IPS DF 19.7 (cell line): ENCODE measurements at places on chromosomes 5 and 9.

GRCh38 chr9:126366366-126367011 is 39.9 kb downstream of the MVB12B start:
- DNase-seq: no peak

DNA sequence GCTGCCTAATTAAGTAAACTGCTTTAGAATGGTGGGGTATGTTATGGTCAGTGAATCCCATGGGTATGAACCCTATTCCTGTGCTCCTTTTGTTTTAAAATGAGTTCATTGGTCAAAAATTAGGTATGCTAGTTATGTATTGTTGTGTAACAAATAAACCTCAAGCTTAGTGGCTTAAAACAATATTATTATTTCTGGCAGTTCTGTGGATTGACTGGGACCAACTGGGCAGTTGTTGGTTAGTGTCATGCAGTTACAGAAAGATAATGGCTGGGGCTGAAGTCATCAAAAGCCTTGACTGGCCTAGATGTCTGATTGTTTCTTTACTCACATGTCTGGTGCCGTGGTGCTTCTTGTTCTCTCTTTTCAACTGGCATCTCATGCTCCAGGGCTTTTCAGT is 8.9 kb upstream of the PTAR1 start:
- DNase-seq: no peak

DNA sequence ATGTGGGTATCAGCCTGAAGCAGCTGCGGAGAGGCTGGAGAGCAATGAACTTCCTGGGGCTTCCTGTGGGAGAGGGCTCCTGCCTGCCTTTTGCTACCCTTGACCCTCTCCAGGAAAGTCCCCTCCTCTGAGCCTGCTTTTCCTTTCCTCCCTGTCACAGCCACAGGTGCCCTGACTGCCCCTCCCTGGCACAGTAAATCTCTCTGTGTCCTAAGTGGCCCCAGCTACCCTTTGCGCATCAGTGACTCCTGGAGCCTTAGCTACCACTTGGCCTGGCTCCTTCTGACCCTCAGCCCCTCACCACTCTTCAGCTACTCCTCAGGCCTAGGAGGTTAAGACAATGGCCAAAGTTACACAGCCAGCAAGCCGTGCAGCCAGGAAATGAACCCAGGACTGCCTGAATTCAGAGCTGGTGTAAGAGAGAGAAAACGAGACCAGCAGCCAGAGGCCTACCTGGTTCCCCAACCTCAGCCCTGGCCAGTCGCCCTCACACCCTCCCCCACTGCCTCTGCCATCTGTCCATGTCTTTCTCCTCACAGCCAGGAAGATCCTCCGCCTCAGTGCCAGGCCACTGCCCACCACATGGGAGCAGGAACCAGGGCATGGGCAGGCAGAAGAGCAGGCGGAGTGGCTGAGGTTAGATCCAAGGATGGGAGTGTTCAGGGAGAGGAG is 18.6 kb downstream of the CNTFR start:
- no peak for DNase-seq

GRCh38 chr5:159824188-159825161 is 91.8 kb upstream of the ADRA1B start:
- no peak for DNase-seq

- DNase-seq: no peak
Measured at GRCh38 chr9:89025553-89025952, 34.3 kb downstream of the S1PR3 start.

DNA sequence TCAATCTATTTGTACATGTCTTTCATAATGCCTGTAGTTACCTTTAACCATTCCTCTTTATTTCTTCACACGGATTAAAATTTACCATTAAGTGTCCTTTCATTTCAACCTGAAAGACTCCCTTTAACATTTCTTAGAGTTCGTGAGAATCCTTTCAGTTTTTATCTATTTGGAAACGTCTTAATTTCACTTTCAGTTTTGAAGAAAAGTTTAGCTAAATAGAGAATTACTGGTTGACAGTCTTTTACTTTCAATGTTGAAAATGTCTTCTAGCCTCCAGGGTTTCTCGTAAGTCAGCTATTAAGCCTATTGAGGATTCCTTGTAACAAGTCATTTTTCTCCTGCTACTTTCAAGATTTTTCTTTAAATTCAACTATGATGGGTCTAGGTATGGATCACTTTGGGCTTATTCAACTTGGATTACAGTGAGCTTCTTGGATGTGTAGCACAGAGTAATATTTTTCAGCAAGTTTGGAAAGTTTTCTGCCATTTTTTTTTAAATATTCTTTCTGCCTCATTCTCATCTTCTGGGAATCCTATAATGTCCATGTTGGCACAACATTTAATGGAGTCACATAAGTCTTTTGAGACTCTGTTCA is 48.5 kb downstream of the RFX3 start:
- DNase-seq: no peak

DNA sequence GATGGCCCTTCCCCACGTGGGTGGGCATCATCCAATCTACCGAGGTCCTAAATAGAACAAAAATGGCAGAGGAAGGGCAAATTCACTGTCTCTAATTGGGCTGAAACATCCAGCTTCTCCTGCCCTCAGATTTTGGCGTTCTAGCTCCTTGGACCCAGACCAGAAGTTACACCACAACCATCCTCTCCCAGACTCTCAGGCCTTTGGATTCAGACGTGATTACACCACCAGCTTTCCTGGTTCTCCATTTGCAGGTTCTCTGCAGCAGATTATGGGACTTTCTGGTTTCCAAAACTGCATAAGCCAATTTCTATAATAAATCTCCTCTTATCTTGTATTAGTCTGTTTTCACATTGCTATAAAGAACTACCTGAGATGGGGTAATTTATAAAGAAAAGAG is 73.6 kb upstream of the STARD4 start:
- no peak for DNase-seq

DNA sequence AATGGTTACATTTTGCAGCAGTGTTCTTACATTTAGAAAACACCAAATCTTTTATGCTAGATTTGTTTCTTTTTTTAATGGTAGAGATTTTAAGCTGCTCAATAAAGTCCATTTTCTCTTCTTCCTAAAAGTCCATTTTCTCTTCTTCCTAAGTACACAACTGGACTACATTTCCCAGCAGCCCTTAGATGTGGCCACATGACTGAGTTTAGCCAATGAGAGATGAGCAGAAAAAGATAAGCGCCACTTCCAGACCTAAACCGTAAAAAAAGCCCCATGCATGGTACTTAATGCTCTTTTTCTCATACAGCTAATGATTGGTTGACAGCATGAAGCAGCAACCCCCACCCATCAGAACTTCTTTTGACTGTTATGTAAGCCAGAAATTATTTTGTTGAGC is 206.7 kb downstream of the FAM114A2 start:
- no peak for DNase-seq
